ENCODE measurements at places on chromosomes 3 and 15.

GRCh38 chr3:100717637-100718487 lies 8.6 kb downstream of the TFG start:
- DNase-seq: no peak

DNA sequence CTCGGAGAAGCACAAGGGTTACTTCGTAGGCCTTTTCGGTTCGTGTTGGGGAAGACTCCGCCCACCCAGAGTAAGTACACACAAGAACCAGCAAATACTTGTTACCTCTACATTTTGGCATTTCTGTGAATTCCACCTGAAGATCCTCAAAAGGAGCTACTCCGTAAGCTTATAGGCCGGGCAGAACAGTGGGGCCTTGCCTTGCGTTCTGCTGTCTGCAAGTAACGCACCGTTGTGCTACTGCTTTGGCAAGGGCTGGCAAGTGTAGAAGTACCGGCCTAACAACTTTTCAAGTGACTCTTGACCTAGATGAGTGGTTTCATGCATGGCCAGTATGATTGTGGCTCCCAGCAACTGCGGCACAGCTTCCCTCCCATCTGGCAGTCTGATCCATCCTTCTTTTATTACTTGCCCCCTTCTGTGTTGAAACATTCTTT lies 6.4 kb upstream of the DNAAF4 start:
- DNase-seq: no peak

- peak; percentile 80 for DNase-seq
These were observed 293.1 kb upstream of the CHRM5 start for GRCh38 chr15:33675246-33675645.

- no peak for DNase-seq
These were observed 107.4 kb upstream of the HES1 start for GRCh38 chr3:194028434-194029004.

DNA sequence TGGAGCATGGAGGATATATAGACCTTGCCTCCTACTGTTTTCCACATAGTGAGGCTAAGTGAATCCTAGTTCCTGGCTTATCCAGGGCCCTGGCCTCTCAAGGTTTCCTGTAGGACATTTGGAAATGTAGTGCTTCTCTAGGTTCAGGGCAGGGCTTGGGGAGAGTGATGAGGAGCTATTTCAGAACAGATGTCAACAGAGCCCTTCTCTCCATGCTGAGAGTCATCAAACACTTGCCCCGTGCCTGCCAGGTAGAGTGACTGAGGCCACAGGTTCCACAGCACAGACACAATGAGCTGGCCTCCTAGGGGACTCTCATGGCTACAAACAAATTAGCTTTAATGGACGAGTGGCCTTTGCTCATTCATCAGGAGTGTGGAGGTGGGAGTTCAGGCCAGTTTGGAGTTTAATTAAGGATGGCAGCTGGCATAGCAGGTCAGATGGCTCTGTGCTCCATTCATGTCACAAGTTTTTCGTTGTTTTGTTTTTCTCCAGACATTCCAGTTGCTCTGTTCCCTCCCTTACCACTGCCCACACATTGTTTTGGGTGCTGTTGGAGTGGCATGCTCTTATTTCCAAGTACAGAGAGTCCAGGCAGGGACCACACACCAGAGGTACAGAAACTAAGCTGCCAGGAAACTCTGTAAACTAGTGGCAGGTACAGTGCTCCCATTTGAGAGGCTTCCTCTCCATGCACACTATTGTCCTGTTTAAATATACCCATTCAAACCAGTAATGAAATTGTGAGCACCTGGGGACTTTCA lies 189.8 kb downstream of the RYR3 start:
- DNase-seq: no peak

GRCh38 chr3:42130329-42131070 lies 39.3 kb downstream of the TRAK1 start:
- no peak for DNase-seq

DNA sequence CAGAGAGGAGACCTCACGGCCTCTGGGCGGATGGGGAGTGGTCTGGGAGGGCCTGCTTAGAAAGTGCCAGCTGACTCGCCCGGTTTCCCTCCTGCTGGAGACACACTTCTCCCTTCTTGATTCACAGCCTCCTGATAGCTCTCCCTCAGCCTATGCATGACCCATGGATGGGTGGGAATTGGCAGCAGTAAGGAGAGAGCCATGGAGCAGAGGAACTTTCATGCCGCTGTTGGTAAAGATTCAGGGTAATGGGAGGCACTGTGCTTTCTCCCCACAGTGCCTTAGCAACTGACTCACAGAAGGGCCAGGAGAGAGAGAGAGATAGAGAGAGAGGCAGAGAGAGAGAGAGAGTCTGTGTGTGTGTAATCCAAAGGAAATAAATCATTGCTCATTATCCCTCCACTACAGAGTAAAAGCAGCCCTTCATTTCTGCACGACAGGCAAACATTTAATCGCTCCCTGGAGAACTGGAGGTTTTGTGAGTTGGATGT lies 82.8 kb downstream of the SEMA5B start:
- no peak for DNase-seq

- DNase-seq: no peak
These were observed 8.9 kb upstream of the KBTBD8 start for GRCh38 chr3:66989241-66989640.

- peak; percentile 67 for DNase-seq
These were observed 160.8 kb downstream of the EPHB1 start for GRCh38 chr3:134955874-134956273.

- DNase-seq: no peak
These were observed 10.4 kb downstream of the ZBED2 start for GRCh38 chr3:111584744-111585143.

GRCh38 chr15:56244811-56245576 lies 1.3 kb upstream of the RFX7 start:
- DNase-seq: peak; percentile 95

DNA sequence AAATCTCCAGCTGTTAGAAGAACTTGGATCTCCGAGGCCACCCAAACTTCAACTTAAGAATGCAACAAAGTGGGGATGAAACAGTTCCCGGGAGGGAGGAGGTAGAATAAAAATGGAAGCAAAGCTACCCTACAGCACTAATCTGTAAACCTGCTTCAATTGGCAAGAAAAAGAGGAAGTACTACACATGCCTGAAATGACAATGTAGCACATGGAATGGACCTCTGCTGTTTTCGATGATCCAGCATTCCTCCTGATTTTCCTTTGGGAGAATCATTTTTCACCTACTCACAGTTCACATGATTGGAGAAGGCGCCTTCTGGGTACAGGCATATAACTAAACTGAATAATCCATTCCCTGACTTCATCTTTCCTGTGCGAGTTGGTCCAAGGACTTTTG lies 1081.5 kb downstream of the FHIT start:
- no peak for DNase-seq

DNA sequence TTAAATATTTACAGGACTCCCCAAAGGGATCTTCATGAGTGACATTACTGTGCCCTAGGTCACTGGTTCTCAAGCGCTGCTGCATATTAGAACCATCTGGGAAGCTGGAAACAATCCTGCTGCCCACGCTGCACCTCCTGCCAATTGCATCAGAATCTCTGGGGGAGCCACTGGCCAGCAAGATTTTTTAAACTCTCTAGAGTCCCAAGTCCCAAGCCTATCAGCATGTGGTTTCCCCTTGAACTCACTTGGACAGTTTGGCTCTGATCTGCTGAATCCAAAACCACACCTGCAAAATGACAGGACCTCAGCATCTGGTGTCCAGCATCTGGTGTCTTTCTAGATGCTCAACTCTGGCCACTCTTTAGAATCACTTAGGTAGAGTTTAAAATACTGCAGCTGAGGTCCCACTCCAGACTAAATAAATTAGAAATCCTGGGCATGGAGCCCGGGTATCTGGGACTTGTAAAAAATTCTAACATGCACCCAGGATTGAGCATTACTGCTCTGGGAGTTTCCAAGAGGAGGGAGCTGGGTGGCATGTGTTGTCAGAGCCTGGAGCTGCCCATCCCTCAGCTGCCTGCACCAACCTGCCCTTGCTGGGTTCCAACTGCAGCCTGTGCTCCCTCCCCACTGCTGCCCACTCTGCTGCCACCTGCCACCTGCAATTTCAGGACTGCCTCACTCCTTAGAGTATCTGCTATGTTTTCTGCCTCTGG lies 311.3 kb downstream of the SLC9A9 start:
- no peak for DNase-seq

Measured in Karpas-422 (cell line).